ENCODE measurements at places on chromosomes 3 and 15. TPM values are rescaled to one million over a fixed set of nuclear protein-coding genes. Genes with fewer than 3 reads are reported as not detected.

GRCh38 chr15:90262426-90262825 is 3.0 kb upstream of the NGRN start:
- no peak for DNase-seq

GRCh38 chr3:11037976-11038375 is 45.4 kb downstream of the SLC6A1 start:
- no peak for DNase-seq

GRCh38 chr3:42376344-42376798 is 34.0 kb downstream of the LYZL4 start:
- DNase-seq: no peak

DNA sequence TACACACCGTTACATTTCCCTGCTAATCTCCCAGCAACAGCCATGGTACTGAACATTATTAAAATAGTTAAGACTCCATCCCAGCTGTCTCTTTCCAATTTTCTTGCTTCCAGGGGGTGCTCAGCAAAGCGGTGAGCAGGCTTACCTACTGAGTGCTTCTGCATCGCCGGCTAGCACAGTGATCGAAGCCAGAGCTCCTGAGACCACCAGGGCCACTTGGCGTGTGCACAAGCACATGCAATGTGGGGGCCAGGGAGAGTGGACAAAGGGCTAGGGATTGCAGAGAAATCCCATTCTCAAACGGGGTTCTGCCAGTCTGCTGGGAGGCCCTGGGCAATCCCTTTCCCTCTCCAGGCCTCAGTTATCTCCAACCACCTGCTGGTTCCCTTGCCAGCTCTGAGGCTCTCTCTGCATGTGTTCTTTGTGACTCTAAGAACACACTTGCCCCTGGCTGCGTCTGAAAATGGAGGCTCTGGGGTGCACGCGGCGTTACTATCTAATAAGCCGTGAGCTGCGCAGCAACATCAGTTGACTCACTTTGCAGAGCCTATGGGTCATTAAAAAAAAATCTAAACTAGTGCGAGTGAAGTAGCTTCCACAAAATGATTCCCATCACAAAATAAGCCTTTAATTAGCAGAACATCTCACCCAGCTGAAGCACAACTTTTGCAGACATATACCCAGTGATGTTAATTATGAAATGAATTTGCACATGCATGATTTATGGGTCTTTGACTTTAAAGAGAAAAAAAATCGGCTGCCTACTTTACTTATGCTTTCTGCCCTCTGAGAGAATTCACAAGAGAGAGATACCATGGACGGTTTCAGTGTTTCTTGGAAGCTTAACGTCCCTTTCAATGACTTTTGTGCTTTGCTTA is 271.5 kb downstream of the TLE3 start:
- DNase-seq: no peak

DNA sequence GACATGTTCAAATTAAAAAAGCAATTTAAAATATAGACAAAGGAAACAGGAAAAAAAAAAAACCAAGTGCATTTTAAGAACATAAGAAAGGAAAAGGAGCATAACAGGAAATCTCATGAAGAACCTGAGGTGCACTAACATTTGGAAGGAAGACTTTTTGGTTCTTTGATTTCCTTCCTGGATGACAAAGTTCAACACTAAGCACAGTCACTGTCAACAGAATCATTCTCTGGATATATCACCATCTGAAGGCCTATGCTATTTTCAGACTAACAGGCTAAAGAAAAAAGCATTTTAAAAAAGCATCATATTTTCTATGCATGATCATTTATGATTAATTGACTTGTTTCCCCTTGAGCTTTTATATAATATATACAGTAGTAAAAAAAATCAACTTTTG is 349.6 kb downstream of the PLCL2 start:
- DNase-seq: no peak

- no peak for DNase-seq
Measured at GRCh38 chr3:53224026-53224425, 31.8 kb downstream of the TKT start.

DNA sequence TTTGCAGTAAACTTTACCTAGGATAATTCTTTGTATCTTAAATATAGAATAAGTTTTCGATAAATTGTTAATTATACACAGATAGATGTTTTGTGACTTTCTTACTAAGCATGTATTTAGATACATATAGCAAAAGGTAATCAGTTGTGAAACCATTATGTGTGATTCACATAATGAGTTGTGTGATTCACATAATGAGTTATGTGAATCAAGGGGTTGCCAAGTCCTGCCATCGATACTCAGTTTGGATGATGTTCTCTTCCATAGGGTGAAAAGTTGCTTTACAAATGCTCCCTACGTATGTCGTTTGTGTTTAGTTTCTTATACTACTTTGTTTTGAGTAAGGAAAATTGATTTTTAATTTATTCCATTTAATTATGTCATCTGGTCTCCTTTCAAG is 682.1 kb downstream of the MECOM start:
- no peak for DNase-seq

- no peak for DNase-seq
Measured at GRCh38 chr3:25473246-25473645, 45.2 kb downstream of the RARB start.

DNA sequence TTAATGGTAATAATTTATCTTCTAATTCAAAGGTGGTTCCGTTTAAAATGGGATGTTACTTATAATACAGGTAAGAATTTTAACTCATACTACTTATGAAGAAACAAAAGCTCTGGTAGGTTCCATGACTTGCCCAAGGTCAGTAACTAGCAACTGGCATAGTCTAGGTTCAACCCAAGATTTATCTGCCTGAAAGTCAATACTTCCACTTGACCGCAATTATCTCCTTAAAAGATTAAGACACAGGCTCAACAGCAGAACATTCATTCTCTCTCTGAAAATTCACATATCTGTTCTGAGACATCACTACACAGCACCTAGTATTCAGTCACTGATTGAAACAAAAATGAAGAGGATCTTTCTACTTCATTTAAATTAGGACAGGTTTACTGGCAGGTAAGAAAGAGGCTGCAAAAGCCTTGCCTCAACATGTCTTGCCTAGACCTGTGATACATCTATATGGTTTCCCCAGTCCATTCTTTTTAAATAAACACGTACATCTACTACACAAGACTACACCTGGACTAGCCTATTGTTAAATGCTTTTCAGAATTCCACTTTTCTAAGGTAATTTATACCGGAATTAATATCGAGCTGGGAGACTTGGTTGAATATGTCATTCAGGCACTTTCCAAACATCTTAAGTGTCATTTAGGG is 1.2 kb downstream of the CSNK1G1 start:
- DNase-seq: no peak

GRCh38 chr15:90823455-90823974 is 44.9 kb upstream of the FURIN start:
- no peak for DNase-seq

DNA sequence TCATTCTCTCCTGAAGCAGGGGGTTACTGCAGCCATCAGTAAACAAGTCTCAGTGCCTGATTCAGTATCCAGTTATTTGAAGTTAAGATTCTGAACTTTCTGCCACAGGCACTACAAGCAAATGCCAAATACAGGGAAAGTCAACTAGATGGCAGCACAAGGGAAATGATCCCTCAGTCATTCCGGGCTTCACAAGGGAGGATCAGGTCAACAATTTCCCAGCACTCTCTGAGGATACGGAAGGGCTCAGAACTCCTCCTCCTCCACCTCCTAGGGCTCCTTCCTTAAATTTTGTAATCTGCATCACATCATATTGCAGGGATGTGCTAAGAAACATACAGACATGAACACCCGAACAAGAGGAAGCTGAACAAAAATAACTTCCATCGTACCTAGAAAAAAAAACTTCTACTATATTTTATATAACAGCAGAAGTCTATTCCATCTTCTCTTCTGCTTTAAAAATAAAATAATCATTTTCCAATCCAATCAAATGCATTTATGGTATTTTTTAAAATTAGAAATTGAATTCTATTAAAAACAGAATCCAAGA is 187.1 kb downstream of the FMN1 start:
- DNase-seq: no peak

DNA sequence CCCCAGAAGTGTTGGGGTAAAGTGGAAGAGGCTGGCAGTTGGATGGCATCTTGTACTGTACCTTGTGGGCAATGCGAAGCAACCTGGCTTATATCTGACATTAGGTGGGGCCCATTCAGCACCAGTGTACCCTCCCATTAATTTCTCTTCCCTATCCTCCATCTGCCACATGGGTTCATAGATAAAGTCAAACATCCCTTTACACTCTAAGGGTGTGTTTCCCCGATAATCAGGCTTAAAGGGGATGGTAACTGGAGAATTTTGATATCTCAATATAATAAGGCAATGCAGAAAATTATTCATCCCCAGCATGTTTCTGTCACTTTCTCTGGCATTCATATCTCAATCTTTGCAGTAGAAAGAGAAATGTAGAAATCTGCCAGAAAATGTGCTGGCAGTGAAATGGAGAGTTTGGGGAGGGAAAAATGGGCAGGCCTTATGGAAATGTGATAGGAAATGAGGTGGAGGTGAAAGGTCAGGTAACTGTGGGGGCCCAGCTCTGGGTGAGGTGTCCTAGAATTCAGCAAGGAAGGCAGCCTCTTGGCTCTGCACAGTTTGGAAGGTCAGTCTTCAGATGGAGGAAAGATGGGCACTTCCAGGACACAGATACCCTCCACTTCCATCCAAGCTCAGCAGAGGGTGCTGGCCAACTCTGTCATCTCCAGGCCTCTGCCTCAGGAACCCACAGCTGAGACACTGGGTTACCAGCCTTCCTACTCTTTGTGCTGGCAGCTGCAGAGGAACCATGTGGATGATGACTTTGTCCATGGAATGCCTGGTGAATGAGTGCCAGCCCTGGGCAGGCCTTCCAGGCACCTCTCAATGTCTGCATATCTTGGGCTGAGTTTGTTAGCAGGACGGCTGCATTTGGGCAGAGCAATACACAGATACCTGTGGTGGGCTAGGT is 325.9 kb upstream of the CTDSPL start:
- DNase-seq: no peak

DNA sequence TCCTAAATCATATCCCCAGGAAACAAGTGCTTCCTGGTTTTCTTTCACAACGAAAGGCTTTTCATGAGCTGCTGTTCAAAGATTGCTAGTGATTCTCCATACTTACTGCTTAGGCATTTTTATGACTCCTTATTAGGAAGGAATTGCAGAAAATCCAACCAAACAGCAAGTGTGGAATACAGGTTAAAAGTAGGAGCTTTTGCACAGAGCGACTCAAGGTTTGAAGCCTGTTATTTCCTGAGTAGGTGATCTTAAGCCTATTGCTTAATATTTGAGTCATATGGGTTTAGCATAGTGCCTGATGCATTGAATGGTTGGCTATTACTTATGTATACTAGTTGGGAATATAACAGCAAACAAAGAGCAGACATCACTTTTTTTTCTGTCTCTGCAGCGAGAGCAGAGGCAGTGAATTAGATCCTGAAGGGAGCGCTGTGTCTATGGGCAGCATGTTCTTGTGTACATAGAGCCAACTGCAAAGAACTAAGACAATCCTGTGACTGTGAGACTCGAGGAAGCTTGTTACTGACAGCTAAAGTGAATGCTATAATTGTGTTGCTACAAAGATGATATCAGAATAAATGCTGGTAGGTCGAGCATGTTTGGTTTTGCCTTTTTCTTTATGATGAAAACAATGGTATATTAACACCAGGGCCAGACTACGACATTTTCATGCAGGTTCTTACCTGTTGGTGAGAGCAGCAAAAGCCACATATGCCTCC is 6.3 kb downstream of the TM4SF1 start:
- no peak for DNase-seq

GRCh38 chr15:66590435-66590834 is 24.6 kb upstream of the LCTL start:
- no peak for DNase-seq

DNA sequence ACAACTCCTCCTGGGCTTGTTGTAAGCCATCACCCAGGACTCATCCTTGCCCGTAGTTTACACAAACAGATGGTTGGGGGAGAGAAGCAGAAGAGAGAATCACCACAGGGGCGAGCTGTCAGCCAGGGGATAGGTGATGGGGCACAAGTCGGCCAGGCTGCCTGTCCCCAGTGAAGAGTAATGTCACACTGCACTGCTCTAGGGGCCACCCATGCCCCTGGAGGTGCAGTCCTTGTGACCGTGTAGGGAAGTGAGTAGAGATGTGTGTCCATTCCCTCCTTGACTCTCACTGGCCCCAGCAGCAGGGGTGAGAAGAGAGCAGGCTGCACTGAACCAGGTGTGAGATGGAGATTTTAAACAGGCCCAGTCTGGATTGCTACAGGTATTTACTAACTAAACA is 17.1 kb upstream of the PRSS50 start:
- peak; percentile 28 for DNase-seq

DNA sequence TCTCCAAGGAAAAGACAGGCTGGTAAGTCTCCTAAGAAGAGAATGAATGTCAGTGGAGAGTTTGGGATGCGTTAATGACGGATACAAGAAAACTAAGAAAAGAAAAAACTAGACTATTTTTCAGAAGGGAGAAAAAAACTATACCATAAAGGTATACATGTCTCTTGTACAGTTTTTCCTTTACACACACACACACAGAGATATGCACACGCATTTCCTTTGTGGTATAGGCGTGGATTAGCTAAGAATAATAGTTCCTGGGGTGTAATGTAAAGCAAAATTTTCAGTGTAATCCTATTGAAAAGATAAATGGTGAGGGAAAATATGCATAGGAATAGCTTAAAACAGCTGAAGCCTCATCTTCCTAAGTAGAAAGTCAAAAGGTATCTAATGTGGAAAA is 36.3 kb downstream of the GABPB1 start:
- no peak for DNase-seq

LRRC34 gene
- 3.3 TPM for total RNA-seq

FETUB gene
- not detected for total RNA-seq

TUBGCP4 gene
- total RNA-seq: 5.9 TPM

CORO2B gene
- 9.7 TPM for total RNA-seq

CIP2A gene
- total RNA-seq: 0.83 TPM

STRIT1 gene
- total RNA-seq: not detected

IL16 gene
- total RNA-seq: 3.9 TPM
